ENCODE measurements at places on chromosomes 4 and X.

DNA sequence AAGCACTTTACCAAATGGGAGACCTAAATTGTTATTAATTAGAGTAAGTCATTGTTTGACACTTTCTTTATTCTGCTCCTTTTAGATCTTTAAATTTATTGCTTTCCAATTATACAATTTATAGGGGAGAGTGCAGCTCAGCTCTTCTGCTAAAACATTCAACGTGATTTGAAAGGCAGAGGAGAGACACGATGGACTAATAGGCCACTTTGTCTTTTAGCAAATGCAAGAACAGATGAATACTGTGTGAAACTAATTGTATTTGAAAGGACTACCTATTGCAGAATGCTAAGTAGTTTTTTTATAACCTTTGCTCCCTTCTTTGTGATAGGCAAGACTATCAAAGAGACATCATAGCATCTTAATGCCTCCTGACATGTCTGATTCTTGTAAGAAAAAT, 320.4 kb upstream of the KLF3 start:
- no peak for DNase-seq

DNA sequence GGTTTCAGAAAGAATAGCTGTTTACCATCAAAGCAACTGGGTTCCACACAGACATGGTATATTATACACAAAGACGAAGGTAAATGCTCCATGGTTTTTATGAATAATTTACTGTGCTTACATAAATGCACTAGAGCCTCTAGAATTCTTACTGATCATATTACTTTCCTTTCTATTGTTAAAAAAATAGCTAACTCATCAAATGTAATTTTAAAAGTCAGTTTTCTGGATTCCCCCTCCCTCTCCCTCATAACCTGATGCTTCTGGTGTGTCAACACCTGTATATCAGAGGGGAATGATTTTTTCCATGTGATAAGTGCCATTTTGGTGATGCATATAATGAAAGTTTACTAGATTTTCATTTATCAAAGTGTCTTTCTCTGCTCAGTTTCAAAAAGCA, 31.1 kb upstream of the LEF1 start:
- no peak for DNase-seq

DNA sequence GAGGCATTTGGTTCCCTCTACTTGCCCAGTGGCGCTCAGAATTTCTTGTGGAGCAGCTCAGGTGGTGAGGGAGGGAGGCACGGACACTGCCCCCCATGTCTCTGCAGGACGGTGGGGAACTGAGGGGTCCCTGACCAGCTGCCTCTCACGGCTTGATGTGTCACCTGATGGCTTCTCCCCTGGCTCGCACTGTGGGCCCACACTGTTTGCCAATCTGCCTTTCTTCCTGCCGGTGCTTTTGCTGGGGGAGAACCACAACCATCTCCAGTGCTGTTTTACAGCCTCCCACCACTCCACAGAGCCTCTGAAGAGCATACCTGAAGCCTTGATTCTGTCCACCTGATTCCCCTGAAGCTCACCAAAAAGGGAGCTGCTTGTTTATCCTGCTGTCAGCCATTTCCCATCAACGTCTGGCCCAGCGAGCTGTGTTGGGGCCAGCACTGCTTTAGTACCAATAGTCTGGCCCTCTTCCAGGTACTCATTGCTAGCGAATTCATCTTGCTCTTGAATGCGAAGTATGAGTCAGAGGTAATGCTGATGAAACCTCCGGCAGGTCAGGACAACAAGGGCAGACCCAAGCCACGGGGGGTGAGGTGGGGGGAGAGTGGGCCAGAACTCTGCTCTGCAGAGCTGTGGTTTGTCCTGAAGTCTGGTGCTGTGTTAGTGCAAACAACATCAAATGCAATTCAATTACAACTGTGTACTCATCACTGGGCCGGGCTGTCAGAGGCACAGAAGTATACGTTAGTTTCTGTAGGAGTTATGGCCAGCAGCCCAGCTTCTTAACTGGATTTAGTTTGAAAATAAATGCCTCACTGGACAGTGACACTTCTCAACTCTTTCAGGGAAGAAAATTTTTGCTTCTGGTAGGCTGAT, 208.3 kb upstream of the JADE1 start:
- DNase-seq: no peak

DNA sequence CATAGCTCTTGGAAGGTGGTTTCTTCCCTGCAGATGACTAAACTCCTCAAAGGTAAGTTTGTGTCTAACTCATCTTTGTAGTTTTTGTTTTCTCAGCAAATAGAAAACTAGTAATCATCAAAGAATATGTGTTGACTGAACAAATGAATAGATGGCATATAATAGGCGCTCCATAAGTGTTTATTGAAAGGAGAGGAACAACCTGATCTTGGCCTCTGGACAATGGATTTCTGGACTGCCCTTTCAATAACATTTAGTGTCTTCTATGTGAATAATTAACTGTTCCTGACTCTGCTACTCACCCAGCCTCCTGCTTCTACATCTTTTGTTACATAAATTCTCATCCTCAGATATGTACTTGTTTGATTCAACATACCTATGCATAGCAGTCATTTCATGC, 399.1 kb downstream of the PPP1R2C start:
- DNase-seq: no peak

- no peak for DNase-seq
These were observed 41.7 kb downstream of the PRPS1 start for GRCh38 chrX:107669885-107670628.

DNA sequence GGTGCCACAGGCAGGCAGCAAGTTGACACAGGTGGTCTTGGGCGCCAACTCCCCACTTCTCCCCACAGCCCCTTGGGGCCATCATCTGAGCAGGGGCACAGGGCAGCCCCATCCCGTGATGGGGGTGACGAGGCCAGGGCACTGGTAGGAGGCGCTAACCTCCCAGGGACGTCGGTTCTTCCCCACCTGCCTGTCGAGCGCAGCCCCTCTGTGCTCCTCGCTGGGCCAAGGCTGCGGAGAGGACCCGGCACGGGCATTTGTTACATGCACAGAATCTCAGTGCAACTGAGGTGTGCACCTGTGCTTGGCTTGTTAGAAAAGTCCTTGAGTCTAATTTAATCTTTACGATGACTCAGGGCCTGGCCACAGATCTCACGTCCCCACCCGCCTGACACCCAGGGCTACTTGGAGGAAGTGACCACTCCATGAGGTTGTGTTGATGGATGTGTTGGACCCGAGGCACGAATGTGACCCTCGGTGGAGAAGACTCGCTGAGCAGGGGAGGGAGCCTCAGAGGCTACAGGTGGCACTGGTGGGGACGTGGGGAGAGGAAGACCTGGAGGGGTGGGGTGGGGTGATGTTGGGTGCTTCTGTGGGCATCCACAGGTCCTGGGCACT, 3.1 kb upstream of the SH3TC1 start:
- DNase-seq: no peak

GRCh38 chr4:73868206-73869129, 725 bp upstream of the CXCL1 start:
- no peak for DNase-seq
